IMR-90 (cell line): ENCODE measurements at places on chromosomes 2 and 18. TPM values are rescaled to one million over a fixed set of nuclear protein-coding genes. Genes with fewer than 3 reads are reported as not detected.

DYNAP gene
- polyA plus RNA-seq: not detected in 2 replicates

DNA sequence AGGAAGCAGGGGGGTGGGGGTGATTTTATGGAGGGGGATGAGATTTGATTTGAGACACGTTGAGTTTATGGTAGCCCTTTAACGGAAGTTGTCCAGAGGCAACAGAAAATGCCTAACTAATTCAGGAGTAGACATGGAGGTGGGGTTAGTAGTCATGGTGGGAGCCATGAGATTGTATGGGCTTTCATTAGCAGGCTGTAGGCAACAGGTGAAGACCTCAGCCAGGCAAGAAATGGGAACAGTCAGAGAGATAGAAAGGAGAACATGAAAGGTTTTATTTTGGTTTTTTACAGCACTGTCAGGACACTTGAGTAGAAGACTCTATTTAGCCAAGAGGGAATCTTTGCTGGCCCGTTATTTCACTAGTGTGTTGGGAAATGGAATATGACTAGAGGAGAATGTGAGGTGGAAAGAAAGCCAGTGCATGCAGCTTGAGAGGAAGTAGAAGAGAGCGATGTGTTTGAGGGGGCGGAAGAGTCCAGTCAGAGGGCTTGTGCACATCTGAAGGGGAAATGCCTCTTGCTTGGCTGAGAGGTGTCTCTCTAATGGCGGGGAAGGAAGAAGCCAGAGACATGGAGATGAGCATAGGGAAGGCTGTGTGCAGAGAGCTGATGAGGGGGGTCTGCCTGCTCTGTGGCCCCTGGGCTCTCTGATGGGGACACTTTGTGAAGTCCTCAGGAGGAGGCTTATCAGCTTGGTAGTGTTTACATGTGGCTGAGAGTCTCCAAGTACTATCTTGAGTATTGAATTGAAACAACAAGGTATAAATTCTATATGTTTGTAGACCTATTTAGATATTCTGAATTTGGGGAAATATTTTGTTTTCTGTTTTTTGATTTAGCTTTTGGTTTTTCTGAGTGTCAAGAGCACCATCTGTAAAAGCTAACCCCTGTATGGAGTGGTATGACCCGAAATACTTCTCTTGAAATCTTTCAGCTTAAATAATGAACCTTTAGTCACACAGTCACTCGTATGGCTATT, 66.9 kb upstream of the ITM2C start:
- DNase-seq: peak; percentile 87

DNA sequence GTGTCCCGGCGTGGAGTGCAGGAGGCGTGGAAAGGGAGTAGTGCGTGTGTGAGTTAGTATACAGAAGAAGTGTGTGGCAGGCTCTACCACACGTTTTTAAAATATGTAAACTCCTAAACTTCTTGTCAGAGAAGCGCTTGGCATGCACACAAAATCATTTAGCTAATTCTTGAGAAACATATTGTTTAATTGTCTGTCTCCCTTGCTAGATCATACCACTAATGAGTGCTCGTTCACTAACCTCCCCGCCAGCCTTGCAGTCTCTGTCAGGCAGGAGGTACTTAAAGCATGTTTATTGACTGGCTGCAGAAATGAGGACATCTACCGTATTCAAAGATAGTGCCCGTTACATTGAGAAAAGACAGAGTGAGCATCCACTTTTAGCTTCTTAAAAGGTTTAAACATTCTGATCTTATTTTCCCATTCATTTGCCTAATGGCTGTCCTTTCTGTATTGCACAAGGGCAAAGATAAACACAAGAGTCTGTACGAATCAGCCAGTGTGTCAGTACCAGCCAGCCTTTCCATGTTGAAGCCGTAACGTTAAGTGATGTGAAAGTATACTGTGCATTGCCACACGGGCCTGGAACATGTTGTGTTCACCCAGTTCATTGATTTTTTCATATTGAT, 41.4 kb downstream of the TRAPPC12 start:
- DNase-seq: peak; percentile 29

- DNase-seq: no peak
Observed at GRCh38 chr2:66466433-66466832, 31.5 kb downstream of the MEIS1 start.

DNA sequence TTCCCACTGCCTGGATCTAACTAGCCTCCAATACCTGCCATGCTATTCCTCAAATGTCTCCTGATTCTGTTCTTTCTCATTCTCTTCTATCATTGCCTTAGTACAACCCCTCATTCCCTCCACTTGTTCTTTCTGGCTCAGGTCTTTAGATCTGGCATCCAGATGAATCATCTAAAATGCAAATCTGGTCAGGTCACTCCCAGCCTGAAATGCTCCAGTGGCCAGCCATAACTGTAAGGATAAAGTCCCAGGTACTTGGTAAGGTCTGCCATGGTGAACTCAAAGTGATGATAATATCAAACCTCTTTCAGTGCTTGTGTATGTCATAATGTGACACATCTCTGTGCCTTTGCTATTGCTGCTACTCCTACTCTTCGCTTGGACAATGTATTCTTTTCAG, 2.9 kb upstream of the SNRNP27 start:
- no peak for DNase-seq

CYS1 gene
- polyA plus RNA-seq: 0.12 and 0.17 TPM in 2 replicates

GRCh38 chr2:136424112-136424511, 306.2 kb upstream of the CXCR4 start:
- no peak for DNase-seq

GRCh38 chr18:4524096-4524495, 69.0 kb upstream of the DLGAP1 start:
- DNase-seq: no peak

OTOF gene
- 0.03 TPM in 1 of 2 replicates, not detected in the other for polyA plus RNA-seq

DNA sequence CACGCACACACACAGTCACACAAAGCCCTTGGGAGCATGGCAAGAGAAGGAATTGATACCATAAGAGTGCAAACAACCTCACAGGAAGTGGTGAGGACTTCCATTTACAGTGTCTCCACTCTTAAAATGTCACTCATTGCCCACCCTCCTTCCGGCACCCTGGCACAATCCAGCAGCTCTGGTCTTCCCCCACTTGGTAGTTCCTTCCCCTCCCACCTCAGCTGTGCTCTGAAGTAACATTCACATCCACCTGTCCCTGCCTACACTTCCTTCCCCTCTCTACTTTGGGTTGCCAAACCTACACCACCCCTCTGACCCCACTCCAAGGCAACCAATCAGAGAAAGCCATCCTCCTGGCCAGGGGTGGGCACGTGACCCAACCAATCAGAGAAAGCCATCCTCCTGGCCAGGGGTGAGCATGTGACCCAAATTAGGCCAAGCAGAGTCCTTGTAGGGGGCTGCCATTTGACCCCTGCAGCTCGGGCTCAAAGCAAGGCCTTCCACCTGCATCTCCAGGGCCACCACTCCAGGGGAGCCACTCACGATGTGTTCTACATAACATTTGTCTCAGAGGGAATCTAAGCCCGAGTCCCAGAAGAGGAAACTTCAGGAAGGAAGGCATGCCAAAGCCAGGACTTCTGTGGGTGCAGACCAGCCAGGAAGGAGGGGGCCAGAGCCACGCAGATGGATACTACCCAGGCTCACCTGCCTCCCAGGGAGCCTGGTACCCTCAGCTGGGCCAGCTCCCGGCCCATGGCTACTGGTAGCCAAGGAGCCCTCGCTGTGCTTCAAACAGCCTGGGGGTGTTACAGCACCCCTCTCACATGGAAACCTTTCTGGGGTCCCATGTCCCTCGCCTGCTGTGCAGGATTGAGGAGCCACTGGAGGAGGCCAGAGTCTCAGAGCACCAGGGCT, 21.2 kb downstream of the CYP26B1 start:
- no peak for DNase-seq

DNA sequence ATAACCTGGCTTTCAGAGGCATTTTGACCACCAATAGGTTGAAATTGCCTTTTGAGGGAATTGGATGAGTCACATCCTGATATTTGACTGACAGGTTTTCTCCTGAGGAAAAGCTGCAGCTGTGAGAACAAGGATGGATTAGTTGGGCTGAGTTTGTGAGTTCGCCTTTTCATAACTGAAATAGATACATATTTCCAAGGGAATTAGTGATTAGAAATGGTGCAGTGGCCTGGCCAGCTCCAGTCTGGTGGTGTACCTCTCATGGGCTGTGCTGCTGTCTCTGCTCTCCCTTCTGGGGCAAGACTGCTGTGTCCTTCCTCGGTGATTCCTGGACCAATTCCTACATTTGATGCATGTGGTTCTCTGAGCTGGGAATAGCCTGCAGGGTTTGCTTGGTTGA, 341.3 kb downstream of the TSN start:
- DNase-seq: no peak

UGT1A6 gene
- not detected in 2 replicates for polyA plus RNA-seq

POTEC gene
- not detected in 2 replicates for polyA plus RNA-seq

GRCh38 chr2:49677227-49677626, 522.9 kb upstream of the FSHR start:
- no peak for DNase-seq

GRCh38 chr2:238704471-238705225, 143.2 kb upstream of the TWIST2 start:
- DNase-seq: no peak

DNA sequence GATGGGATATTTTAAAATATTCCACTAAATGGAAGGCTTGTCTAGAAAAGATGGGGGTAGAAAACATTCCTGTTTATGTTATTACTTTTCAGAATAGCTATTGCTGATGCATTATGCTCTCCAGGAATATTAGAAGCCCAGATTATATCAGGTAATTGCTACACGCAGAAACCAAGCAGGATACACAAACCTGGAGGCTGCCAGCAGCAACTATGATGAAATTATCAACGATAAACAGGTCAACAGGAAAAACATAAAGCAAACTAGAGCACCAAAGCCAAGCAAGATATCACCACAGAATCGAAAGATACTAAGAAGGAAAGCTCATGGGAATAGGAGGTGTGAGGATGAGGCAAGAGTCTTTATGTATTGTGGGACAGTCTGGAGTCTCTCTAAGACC, 113.2 kb upstream of the SPATS2L start:
- no peak for DNase-seq

CYP27C1 gene
- not detected in 2 replicates for polyA plus RNA-seq

- DNase-seq: peak; percentile 52
Observed at GRCh38 chr2:12469141-12469561, 247.6 kb upstream of the TRIB2 start.

GRCh38 chr2:44598330-44599119, 236.8 kb downstream of the CAMKMT start:
- no peak for DNase-seq

DNA sequence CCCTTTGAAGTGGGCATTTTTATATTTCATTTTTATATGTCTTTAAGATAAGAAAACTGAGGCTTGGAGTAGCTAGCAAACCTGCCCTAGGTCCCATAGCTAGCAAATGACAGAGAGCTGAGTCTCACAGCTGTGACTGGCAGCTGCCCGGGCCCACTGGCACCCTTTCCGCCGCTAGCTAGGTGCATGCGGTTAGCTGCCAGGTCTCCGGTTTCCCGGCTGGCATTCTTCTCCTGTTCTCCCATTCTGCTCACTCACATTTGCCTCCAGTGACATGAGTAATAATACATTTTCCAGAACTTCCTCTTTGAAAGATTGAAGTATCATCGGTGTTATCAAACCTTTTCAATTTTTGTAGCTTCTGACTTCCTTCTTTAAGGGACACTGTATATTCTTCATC, 38.7 kb downstream of the MTCL1 start:
- no peak for DNase-seq

EMX1 gene
- polyA plus RNA-seq: not detected in 2 replicates
